Fibroblast of mammary gland (primary cell): ENCODE measurements at places on chromosomes 2 and 18.

DNA sequence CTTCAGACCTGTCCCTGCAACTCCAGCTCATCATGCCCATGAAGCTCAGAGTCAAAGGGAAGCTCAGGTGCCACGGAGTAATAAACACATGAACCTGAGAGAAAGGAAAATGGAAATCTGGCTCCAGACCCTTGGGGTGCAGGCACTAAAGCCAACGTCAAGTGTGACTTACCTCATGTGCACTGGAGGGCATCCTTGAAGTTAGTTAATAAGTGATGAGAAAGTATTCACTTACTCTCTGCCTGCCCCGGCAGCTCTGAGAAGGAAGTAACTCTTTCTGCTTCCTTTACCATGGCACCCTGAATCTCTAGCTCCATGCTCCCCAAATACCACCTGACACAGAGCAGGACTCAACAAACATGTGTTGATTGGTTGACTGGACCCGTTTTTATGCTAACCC lies 21.4 kb upstream of the AGAP1 start:
- no peak for DNase-seq

- peak; percentile 80 for DNase-seq
These were observed at the start of gene TGIF1 for GRCh38 chr18:3450012-3450798. TSS of gene TGIF1 (plus strand) at chr18:3450172. CDS start at chr18:3450490, 318 bp downstream.

- no peak for DNase-seq
These were observed 148.9 kb downstream of the DTNB start for GRCh38 chr2:25524507-25524906.

DNA sequence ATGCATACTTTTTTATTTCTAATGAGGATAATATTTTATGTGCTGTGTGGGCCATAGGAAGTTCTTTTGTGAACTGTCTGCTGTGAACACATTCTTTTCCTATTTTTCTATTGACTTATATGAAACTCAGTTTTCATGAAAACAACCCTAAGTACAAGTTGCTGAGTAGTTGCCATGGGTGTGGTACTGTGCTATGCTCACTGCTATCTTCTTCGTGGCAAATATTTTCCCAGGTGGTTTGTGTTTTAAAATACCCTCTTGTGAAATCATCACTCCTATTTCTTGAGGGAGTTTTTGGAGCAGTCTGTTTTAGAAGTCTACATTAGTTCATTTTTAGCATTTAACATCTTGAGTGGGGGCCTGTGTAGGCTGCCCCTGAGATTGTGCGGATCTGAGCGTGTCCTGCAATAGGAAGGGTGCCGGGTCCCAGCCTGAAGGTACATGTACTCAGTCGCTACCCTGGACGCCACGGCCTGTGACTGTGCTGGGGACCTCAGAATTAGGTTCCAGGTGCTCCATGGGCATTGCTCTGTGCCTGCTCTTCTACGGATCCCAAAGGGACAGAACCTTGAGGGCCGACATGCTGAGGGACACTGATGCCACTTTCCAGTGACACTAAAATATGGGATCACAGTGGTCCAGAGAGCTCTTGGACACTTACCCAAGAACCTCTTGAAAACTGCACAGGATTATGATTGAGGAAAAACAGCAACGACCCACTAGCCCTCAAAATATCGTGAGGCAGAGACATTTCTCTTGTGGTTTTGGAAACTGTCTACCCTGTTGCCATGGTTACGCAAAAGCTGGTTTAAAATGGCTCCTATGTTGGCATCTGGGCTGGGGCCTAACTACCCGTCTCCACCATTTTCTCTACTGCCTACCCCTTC lies 480.4 kb downstream of the TGIF1 start:
- no peak for DNase-seq

DNA sequence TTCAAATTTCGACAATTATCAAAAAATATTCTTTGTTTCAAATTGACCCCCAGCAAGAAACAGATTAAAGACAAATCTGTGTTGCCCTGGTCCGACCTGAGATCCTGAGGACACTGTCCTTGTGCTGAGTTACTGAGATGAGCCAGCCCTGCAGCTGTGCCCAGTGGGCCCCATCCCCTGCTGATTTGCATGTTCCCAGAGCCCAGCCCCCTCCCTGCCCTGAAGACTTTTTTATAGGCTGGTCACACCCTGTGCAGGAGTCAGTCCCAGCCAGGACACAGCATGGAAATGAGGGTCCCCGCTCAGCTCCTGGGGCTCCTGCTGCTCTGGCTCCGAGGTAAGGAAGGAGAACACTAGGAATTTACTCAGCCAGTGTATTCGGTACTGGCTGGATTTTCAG lies 31.4 kb upstream of the ZNG1B start:
- DNase-seq: no peak

DNA sequence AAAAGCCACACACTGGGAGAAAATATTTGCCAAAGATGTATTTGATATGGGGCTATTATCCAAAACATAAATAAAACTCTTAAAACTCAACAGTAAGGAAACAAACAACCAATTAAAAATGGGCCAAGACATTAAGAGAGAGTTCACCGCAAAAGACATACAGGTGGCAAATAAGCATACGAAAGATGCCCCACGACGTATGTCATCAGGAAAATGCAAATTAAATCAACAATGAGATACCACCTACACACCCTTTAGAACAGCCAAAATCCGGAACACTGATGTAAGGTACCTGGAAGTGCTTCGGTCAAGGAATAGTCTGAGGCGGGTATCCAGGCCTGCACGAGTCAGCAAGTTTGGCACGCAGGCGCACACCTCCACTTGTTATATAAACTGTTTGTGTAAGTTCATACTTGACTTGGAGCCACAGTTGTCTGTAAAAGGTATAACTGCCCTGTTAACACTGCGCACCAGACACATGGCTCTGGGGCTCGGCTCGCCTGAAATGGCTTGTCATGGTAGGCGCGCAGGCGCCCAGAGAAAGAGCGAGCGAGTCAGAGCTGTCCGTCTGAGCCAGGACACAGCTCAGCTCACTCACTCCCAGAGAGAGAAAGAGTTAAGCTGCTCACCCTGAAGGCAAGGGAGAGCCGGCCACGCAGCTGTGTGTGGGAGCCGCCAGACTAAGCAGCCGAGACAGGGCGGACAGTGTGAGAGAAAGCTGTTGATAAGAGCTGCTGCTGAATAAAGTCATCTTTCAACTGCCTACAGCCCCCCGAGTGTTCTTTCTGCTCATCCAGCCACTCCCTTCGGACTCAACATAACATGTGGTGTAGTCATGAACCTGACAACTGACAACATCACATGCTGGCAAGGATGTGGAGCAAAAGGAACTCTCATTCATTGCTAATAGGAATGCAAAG lies 87.3 kb downstream of the HNRNPLL start:
- peak; percentile 75 for DNase-seq

GRCh38 chr18:48994044-48994651 lies 43.4 kb upstream of the SMAD7 start:
- peak; percentile 89 for DNase-seq

DNA sequence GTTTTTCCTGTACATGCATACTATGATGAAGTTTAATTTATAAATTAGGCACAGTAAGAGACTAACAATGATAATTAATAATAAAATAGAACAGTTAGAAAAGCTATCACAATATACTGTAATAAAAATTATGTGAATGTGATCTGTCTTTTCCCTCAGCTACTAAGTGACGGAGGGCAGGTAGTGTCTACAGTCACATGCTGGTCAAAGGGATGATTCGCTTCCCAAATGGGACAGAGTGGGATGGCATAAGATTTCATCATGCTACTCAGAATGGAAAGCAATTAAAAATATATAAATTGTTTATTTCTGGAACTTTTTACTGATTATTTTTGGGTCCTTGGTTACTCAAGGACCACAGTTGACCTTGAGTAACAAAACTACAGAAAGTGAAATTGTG lies 71.5 kb downstream of the DAW1 start:
- DNase-seq: peak; percentile 6

GRCh38 chr2:62099523-62100175 lies 96.3 kb upstream of the B3GNT2 start:
- DNase-seq: no peak

DNA sequence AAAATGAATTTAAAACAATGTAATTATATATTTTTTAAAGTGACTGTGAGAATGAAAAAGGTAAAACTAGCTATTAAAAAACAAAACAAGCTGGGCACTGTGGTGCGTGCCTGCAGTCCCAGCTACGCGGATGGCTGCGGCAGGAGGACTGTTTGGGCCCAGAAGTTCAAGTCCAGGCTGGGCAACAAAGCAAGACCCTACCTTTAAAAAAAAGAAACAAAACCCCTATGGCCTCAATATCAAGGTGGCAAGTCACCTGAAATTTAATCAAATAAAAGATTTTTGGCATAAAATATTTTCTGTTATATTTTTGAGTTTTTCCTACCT lies 46.9 kb upstream of the STRN start:
- no peak for DNase-seq

DNA sequence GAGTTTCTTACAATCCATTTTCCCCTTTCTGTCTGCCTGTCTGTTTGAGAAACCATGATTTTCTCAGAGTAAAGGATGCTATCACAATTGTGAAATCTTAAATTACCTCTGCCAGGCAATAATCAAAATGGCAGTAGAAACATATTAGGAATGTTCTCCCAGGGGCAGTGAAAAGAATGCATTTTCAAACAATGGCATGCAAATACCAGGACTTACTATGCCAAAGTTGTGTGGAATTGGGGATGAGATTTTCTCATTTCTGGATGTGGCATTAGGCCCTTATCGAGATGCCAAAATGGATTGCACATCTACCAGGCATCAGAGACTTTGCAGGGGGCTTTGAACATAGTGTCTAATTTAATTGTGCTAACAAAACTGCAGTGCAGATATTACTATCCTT lies 821.4 kb downstream of the RNF144A start:
- no peak for DNase-seq

GRCh38 chr18:240175-240574 lies 27.7 kb downstream of the THOC1 start:
- no peak for DNase-seq

- DNase-seq: no peak
These were observed 54.1 kb upstream of the ACYP2 start for GRCh38 chr2:54061272-54061671.

DNA sequence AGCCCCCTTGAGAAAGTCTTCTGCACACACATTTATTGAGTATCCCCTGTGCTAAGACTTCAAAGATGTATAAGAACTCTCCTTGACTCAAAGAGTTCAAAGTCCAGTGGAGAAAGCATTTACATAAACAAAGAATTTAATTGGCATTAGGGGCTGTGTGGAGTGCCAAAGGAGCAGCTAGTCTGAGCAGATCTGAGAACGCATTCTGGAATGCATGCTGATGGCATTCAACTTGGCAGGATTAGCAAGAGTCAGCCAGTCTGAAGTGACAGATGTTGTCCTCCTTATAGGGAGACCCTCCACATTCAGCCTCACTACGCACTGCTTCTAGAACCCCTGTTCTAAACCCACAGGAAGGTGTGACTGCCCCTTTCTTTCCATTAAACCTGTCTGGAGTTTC lies 191.5 kb downstream of the RAD51AP2 start:
- DNase-seq: no peak

GRCh38 chr2:29113891-29114321 lies 1.3 kb upstream of the CLIP4 start:
- DNase-seq: peak; percentile 70

DNA sequence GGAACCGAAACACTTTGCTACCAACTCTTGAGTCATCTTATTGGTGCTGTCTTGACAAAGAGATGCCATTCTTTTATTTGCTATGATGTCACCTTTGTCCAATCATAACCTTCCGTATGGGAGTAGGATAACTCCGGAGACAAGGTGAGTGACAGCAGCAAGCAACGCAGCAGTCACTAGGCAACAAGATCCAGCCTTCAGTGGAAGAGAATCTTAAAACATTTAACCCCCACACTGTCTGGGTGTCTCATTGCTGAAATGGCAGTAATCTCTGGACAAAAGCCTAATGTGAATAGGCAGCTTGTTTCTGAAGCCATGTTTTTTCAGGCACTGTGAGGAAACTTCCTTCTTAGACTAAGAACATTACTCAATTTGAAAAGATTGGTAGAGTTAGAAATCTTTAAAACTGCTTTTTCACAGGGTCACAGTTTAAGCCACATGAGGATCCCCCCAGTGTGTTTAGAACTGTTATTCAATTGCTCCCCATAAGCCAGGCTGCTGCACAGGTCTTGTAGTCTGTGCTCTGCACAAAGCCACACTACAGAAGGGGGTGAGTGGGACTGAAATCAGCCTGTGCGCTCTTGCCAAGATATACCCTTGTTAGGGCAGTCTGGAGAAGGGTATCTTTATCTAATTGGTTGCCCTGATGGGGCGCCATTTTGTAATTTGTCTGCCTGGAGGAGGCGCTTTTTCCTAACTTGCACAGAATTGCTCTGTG lies 131.5 kb upstream of the STON1 start:
- no peak for DNase-seq

- DNase-seq: no peak
These were observed 57.6 kb downstream of the CRIM1 start for GRCh38 chr2:36413218-36413617.

DNA sequence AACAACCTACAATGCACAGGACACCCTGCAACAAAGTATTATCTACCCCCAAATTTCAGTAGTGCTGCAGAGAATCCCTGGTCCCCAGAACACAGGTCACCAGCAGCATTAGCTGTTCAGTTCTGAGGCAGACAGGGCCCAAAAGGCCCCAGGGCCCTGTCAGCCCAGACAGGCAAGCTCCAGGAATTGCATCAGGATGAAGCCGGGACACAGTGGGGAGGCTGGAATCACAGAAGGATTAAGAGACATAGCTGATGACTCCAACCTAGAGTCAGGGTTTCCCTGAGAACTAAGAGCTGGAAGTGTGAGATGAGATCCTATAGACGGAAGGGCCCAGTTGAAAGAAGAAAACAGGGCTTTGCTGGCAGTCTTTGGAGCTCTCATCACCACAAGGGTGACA lies 148.1 kb downstream of the GALNT14 start:
- DNase-seq: no peak

- peak; percentile 76 for DNase-seq
These were observed 177.1 kb downstream of the ETAA1 start for GRCh38 chr2:67574230-67574629.

- DNase-seq: no peak
These were observed 115.2 kb downstream of the RNF144A start for GRCh38 chr2:7032371-7032770.

DNA sequence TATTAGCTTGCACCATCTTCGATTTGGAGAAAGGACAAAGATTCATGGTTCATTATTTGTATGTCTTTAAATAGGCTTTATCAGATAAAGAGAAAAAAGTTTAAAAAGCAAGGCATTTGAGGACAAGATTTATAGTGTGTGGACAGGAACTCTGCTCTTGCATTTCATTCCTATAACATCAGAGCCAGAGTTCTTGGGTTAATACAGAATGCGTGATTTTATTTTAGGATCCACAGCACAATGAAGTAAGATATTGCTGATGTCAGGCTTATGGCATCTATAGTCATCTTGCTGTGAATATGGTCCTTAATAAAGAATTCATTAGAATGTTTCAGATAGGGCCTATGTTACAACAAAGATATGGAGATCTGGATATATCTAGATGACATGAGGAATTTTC lies 19.7 kb downstream of the RASGRP3 start:
- peak; percentile 57 for DNase-seq

DNA sequence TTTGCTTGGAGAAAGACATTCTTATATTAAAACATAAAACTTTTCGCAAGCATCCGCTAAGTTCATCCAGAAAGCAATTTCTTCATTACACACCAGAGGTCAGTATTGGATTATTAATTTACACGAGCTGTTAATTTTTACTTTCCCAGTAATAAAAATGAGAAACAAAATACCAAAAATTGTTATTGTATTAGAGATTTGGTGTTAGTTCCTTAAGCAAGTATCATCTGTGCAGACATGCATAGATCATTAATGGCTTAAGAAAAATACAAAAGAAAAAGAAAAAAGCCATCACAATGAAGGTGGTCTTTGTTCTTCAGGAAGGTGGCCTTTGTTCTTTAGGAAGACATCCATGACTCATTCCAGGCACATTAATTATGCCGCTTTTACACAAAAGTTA lies 53.6 kb upstream of the HNMT start:
- peak; percentile 29 for DNase-seq

GRCh38 chr18:25125680-25126079 lies 226.3 kb downstream of the ZNF521 start:
- DNase-seq: no peak
